ENCODE measurements at places on chromosomes 4 and X. TPM values are rescaled to one million over a fixed set of nuclear protein-coding genes. Genes with fewer than 3 reads are reported as not detected.

Gene NWD2
- not detected for total RNA-seq

GRCh38 chr4:176043838-176044588, 21.6 kb upstream of the WDR17 start:
- DNase-seq, result no peak

DNA sequence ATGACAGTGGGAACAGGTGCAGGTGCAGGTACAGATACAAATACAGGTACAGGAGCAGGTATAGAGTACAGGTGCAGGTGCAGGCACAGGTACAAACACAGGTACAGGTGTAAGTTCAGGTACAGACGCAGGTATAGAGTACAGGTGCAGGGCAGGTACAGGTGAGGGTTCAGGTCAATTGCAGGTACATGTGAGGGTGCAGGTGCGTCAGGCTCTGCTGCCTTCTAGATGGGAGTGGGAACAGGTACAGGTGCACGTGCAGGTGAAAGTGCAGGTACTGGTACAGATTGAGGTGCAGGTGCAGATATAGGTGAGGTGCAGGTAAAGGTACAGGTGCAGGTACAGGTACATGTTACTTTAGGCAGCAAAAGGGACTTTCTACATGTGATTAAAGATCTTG, 85.7 kb downstream of the CRLF2 start:
- DNase-seq, result no peak

GRCh38 chr4:39427520-39428114, 20.9 kb downstream of the KLB start:
- no peak for DNase-seq

Gene COL4A5
- 115 TPM for total RNA-seq

GRCh38 chrX:42195506-42195905, 272.2 kb upstream of the CASK start:
- peak; percentile 5 for DNase-seq
